ENCODE measurements at places on chromosomes 11 and 22.

DNA sequence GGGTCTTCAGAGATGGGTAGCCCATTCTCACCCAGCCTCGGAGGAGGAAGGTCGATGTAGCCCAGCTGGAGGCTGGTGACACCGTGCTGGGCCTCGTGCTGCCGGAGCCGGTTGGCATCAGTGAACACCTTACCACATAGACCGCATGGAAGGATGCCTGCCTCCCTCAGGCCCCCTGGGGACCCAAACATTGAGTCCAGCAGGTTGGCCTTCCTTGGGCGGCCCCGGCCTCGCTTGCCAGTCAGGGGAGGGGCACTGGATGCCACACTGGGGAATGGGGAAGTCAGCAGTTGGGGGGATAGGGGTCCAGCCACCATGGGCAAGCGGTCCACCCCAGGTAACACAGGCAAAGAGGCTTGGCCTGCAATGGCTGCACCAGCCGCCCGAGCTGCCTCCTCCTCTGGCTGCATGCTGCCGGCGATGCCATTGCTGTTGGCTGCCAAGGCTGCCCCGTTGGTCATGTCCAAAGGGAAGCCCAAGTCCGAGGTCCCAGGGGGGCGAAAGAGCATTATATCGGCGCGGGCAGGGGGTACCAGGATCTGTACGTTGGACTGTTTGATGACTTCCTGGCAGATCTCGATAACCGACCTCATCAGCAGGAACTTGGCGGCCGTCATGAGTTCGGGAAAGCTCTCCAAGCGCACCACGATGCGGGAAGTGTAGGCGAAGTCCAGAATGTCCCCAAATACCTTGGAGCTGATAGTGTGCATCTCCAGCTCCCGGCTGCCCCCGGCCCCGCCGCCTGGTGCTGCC is 1.4 kb downstream of the PATZ1 start:
- no peak for DNase-seq

DNA sequence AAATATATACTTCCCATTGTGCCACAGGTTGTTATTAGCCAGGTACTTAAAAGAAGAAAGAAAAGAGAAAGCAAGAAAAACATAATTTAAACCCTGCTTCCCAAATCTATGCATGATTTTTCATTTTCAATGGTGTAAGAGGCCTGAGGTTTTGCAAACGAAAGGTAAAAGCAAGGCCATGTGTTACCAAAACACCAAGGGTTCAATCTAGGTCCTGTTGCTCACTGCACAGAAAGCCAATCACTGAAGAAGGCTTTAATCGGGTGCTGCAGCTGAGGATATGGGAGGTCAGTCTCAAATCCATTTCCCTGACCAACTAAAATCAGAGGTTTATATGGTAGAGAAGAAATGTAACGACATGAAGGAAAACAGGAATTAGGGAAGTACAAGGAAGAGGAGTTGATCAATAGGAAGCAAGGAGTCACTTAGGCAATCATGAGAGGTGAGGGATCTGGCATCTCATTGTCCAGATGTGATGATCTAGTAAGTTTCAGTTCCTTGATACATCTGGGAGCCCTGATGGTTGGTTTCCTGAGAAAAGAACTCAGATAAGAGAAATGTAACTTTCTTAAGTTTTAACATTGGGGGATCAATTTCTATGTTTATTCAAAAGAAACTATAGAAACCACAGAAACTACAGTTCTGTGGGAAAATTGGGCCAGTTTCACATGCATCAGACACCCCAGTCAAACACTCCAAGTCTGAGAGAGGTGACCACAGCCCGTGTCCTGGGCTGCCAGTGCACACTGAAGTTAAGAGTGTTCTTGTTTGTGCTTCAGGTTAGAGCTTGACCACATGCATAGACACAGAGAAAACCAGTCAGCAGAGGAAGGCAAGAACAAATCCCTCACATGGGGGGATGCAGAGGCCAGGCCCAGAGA is 18.1 kb upstream of the DKK3 start:
- DNase-seq = no peak

DNA sequence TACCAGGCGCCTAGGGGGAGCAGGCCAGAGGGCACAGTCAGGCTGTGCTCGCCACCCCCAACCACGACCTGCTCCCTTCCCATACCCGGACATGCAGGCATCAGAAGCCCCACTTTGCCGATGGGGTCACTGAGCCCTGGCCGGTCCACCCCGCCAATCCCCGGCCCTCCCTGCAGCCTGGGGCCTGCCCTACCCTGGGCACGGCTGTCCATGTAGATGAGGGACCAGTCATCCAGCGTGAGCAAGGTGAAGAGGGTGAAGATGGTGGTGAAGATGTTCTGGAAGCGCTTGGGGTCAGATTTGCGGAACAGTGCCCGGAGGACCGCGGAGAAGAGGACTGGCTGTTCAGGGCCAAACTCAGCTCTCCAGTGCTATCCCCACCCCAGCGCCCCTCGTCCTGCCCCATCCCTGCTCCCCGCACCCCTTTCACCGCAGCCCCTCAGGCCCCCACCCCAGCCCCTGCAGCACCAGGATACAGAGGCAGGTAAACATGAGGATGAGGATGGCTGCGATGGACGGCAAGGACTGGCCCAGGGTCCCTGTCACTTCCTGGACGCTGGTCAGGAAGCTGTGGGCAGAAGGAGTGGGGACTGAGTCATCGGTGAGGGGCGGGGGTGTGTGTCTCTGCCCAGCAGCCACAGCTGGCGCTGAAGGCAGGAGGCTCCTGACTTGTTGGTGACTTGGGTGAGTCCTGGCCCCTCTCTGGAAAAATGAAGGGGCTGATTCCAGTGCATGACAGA is 5.5 kb downstream of the CATSPER1 start:
- peak; percentile 57 for DNase-seq

DNA sequence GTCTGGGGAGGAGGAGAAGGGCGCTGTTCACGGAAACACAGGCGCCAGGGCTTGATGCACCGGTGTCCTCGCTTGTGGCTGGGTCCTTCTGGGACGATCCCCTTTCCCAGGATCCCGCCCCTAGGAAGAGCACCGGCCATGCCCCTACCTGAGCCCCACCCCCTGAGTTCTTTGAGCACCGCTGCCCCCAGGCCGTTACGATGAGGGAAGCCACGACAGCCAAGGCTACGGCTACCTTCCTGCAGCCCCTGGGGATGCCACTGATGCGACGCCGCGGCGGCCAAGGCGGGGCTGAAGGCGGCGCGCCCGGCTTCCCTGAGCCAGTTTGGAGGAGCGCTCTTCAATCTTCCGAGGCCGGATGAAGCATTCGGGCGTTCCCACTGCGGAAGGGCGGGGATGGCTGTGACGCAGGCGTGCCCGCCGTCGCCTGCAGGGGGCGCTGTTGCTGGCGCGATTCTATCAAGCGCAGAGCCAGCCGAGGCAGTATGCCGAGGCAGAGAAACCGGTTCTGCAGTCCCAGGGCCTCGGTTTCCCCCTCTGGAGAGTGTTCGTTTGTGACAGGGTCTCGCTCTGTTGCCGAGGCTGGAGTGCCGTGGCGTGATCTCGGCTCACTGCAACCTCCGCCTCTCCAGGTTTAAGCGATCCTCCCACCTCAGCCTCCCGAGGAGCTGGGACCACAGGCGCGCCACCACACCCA is 9.7 kb upstream of the NEFH start:
- no peak for DNase-seq

DNA sequence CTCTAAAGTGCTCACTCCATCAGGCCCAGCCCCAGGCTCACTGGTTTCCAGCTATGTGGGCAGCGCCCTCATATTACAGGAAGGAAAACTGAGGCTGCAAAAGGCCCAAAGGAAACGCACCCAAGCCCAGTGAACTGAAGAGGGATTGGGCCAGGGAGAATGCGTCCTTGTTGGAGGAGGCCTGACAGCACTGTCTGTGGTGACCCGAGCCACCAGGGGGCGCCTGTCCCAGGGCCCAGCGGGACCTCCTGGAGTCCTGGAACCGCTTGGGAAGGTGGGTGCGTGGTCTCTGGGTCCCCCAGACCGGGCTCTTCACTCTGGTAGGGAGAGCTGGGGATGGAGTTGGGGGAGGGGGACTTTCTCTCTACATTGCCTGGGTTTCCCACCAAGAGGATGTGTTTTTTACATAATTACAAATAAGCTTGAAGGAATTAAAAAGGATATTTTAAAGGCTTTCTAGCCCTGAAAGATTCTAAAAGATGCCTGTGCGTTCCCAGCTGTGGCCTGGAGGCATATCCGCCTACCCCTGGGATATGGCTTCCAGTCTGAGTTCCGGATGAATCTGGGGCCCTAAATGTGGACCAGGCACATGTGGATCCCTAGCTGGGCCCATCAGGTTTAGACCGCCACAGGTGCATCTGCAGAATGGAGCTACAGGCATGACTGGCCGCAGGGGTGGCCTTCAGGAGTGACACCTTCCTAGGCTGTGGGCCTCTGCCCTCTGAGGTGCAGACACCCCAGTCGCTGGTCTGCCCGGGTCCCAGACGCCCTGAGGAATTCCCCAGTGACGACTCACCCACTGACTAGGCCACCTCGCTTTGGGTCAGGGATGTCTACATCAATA is 4.2 kb downstream of the SPI1 start:
- DNase-seq = no peak

- no peak for DNase-seq
These were observed 124.9 kb downstream of the MN1 start for GRCh38 chr22:27676545-27677213.
